SJCRH30 (cell line): ENCODE measurements at places on chromosomes 2 and 18. TPM values are rescaled to one million over a fixed set of nuclear protein-coding genes. Genes with fewer than 3 reads are reported as not detected.

DNA sequence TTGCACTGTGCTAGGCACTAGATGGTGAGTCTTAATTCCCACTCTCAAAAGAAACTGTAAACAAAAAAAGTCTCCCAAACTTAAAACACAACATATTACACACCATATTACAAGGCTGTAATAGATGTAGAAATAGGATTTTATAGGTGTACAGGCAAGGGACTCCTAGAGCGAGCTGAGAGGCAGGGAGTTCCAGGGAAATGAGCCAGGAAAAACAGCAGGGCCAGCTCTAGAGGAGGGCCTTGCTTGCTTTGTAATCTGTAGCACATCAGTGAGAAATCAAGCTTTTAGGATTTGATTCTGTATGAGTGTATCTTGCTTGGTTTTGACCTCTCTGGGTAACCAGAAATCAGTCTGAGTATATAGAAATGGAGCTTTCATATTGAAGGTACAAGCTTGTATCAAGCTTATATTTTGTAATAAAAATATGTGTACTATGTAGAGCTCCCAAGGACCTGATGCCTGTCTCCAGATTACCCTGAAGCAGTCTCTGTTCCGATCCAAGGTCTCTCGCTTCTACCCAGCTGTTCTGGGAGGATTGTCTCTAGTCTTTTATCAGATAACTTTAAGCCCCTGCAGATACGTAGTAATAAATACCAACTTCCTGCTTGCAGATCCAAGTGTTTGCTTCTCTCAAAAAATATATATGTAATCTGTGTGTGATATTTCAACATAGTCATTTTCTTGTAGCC is 73.0 kb downstream of the MYO1B start:
- no peak overlapping the region; the same call in 1 of the 2 replicates for H3K27ac ChIP-seq
- DNase-seq: peak; percentile 72
- H3K27me3 ChIP-seq: no peaks in the 10 kb centered on the region
- no peak overlapping the region for H3K4me3 ChIP-seq
- peaks cover 40% of the 10 kb centered on the region for H3K4me1 ChIP-seq

The MAB21L4 gene
- 0.66 and 1.0 TPM in 2 replicates for total RNA-seq

The REG3A gene
- total RNA-seq: not detected in 2 replicates

DNA sequence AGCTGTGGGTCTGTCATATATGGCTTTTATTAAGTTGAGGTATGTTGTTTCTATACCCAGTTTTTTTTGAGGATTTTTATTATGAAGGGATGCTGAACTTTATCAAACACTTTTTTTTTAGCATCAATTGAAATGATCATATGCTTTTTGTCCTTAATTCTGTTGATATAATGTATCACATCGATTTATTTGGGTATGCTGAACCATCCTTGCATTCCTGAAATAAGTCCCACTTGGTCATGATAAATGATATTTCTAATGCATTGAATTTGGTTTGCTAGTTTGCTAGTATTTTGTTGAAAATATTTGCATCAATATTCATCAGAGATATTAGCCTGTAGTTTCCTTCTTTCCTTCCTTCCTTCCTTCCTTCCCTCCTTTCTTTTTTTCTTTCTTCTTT is 22.5 kb upstream of the CWC22 start:
- H3K27ac ChIP-seq: no peak overlapping the region
- no peak overlapping the region for H3K4me3 ChIP-seq
- no peak for DNase-seq
- H3K4me1 ChIP-seq: peaks cover 15% of the 10 kb centered on the region

DNA sequence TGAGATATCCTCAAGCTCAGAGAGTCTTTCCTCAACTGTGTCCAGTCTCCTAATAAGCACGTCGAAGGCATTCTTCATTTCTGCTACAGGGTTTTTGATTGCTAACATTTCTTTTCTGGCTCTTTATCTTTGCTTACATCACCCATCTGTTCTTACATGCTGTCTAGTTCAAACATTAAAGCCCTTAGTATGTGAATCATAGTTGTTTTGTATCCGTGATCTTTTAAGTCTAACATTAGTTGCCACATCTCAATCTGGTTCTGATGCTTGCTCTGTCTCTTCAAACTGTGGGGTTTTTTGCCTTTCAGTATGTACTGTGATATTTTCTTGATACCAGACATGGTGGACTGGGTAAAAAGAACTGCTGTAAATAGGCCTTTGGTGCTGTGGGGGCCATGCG is 235.2 kb downstream of the SH3RF3 start:
- H3K36me3 ChIP-seq: no peaks in the 10 kb centered on the region
- H3K27ac ChIP-seq: no peak overlapping the region
- no peaks in the 10 kb centered on the region for H3K4me1 ChIP-seq
- no peaks in the 10 kb centered on the region for H3K27me3 ChIP-seq
- no peak for DNase-seq
- H3K4me3 ChIP-seq: no peak overlapping the region

GRCh38 chr18:37393945-37394609 is 171.5 kb downstream of the CELF4 start:
- H3K4me3 ChIP-seq: peak overlapping the region; percentile 51
- no peak overlapping the region for H3K27ac ChIP-seq
- no peaks in the 10 kb centered on the region for H3K27me3 ChIP-seq
- H3K4me1 ChIP-seq: no peaks in the 10 kb centered on the region
- no peaks in the 10 kb centered on the region for H3K36me3 ChIP-seq

The C1QL2 gene
- not detected in 2 replicates for total RNA-seq

GRCh38 chr2:98324181-98324580 is 22.1 kb upstream of the CNGA3 start:
- H3K27me3 ChIP-seq: no peaks in the 10 kb centered on the region
- H3K4me1 ChIP-seq: no peaks in the 10 kb centered on the region
- DNase-seq: peak; percentile 18
- no peak overlapping the region for H3K27ac ChIP-seq
- no peak overlapping the region for H3K4me3 ChIP-seq

DNA sequence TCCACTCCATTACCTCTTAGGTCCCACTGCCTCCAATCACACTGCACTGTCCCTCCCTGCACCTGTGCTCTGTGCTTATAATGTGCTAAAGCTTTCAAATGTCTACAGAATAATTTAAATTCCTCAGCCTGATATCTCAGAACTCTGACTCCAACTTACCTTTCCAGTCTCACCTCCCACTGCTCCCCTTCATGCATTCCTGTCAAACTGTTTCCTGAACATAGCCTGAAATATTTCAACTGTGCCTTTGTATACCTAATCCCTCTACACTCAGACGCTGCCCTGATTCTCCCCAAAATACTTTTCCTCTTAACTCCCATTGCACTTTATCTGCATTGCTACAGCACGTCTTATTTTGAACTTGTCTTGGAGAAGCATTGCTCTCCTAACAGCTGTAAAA is 40.5 kb downstream of the CHMP3 start:
- DNase-seq: no peak
- H3K4me1 ChIP-seq: no peaks in the 10 kb centered on the region
- no peak overlapping the region for H3K27ac ChIP-seq

The SERPINB11 gene
- not detected in 2 replicates for total RNA-seq

DNA sequence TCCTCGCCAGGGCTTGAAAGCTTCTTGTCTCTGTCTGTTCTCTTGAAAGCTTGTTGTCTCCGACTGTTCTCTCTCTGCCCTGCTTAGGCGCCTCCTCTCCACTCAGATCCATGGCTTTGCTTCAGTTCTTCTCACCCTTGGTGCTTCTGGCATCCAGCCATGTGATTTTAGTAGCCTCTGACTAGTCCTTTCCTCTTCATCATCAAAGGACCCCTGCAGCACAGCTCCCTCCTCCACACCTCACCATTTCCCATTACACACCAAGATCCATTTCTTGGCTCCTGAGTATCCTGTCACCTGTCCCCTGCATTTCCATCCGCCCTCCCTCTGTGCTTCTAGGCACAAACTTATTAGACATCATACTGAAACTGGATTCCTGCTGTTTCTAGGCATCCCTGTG is 59.4 kb downstream of the ZNF236 start:
- no peak overlapping the region for H3K4me3 ChIP-seq
- no peaks in the 10 kb centered on the region for H3K27me3 ChIP-seq
- H3K27ac ChIP-seq: no peak overlapping the region
- no peaks in the 10 kb centered on the region for H3K36me3 ChIP-seq

The SEPTIN10 gene
- 64.8 and 72.5 TPM in 2 replicates for total RNA-seq

GRCh38 chr2:7559791-7560190 is 642.6 kb downstream of the RNF144A start:
- DNase-seq: no peak
- no peaks in the 10 kb centered on the region for H3K4me1 ChIP-seq
- no peaks in the 10 kb centered on the region for H3K36me3 ChIP-seq
- no peaks in the 10 kb centered on the region for H3K27me3 ChIP-seq

GRCh38 chr18:63063171-63063570 is 256.4 kb downstream of the BCL2 start:
- H3K27ac ChIP-seq: no peak overlapping the region
- no peak overlapping the region for H3K4me3 ChIP-seq
- H3K36me3 ChIP-seq: no peaks in the 10 kb centered on the region
- DNase-seq: no peak
- H3K4me1 ChIP-seq: no peaks in the 10 kb centered on the region
- H3K27me3 ChIP-seq: no peaks in the 10 kb centered on the region

The CLK1 gene
- 75.6 and 86.3 TPM in 2 replicates for total RNA-seq

DNA sequence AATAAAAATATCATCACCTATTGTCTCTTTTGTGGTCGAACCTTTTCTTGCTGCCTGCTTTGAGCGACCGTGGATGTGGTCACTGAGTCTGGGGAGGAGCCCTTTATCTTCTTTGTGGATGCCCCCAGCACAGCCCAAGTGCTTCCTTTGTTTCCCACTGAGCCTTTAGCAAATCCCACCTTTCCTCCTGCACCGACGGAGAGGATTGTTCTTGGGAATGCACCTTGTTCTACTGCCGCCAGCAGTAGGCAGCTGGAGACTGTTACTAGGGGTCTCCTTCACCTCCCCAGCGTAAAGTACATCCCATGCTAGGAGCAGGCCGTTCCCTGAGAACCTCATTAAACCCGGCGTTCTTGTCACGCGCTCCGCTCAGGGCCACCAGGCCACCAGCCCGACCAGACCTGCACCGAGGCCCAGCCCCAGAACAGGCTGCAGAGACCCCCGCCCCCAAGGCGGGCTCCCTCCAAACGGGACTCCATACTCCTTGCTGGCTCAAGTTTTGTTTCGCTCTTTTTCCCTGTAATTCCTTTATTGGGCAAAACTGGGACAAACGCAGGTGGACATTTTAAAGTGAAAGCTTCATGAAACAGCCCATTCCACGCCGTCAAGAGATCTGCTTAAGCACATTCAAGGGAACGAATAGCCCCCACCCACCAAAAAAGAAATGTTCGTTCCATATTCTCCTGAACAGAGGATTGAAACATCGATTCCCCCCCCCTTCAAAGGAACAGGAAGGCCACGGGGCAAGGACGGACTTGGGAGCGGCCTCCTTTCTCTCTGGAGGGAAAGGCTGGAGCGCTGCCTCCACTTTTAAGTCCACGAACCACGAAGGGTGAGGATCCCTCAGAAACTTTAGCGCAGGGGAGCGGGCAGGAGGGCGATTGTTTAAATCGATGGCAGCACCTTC is 1.1 kb upstream of the MAT2A start:
- no peaks in the 10 kb centered on the region for H3K27me3 ChIP-seq
- H3K4me1 ChIP-seq: peaks cover 21% of the 10 kb centered on the region
- peaks cover 34% of the 10 kb centered on the region for H3K36me3 ChIP-seq
- peak; percentile 80 for DNase-seq
- H3K4me3 ChIP-seq: peak overlapping the region; percentile 97
- H3K27ac ChIP-seq: peak overlapping the region; percentile 98

DNA sequence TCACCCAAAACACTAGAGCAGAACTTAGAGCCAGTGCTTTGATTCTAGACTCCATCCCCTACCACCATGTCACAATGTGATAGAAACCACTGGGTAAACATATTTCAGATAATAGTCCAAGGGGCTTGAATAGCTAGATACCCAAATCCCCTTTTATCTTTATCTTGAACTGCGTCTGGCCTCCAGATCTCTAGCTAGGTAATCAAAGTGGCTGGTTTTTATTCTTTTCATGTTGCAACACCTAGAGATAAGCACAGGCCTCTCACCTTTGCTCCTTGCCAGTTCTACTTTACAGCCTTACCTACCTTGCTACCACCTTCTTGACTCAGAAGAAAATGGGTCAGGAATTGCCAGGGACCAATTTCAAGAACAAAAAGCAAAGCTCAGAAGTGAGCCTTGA is 171.2 kb downstream of the C1D start:
- H3K4me1 ChIP-seq: peaks cover 6% of the 10 kb centered on the region
- H3K27me3 ChIP-seq: no peaks in the 10 kb centered on the region
- no peaks in the 10 kb centered on the region for H3K36me3 ChIP-seq
- no peak overlapping the region for H3K4me3 ChIP-seq
- DNase-seq: no peak

- DNase-seq: no peak
- H3K4me1 ChIP-seq: peaks cover 30% of the 10 kb centered on the region
- no peak overlapping the region for H3K4me3 ChIP-seq
- no peak overlapping the region for H3K27ac ChIP-seq
These were observed 64.9 kb downstream of the KLHL29 start for GRCh38 chr2:23449831-23450331.

The KCNS3 gene
- total RNA-seq: 90.2 and 98.4 TPM in 2 replicates

GRCh38 chr2:229409751-229410181 is 138.7 kb upstream of the PID1 start:
- H3K27ac ChIP-seq: no peak overlapping the region
- H3K4me3 ChIP-seq: no peak overlapping the region
- peaks cover 21% of the 10 kb centered on the region for H3K4me1 ChIP-seq
- DNase-seq: no peak
